ENCODE measurements at places on chromosomes 4 and X. TPM values are rescaled to one million over a fixed set of nuclear protein-coding genes. Genes with fewer than 3 reads are reported as not detected.

- DNase-seq: no peak
These were observed 162.9 kb upstream of the DIPK2B start for GRCh38 chrX:45363596-45363995.

DNA sequence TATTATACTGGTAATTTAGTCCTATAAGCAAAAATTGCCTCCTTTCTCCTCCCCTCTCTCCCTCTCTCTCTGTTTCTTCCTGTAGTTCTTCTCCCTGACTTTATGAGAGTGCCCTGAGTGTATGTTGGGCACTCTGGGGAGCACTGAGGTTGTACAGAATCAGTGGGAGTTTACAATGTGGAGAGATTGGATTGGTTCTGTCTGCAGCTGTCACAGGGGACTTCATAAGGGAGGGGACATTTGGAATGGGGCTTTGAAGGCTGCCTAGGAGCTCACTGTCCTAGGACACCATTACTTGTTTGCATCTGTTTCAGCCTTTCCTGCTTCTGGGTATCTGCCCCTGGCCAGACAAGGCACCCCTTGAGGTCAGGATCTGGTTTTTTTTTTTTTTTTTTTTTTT lies 22.9 kb downstream of the SH3TC1 start:
- DNase-seq: no peak

DNA sequence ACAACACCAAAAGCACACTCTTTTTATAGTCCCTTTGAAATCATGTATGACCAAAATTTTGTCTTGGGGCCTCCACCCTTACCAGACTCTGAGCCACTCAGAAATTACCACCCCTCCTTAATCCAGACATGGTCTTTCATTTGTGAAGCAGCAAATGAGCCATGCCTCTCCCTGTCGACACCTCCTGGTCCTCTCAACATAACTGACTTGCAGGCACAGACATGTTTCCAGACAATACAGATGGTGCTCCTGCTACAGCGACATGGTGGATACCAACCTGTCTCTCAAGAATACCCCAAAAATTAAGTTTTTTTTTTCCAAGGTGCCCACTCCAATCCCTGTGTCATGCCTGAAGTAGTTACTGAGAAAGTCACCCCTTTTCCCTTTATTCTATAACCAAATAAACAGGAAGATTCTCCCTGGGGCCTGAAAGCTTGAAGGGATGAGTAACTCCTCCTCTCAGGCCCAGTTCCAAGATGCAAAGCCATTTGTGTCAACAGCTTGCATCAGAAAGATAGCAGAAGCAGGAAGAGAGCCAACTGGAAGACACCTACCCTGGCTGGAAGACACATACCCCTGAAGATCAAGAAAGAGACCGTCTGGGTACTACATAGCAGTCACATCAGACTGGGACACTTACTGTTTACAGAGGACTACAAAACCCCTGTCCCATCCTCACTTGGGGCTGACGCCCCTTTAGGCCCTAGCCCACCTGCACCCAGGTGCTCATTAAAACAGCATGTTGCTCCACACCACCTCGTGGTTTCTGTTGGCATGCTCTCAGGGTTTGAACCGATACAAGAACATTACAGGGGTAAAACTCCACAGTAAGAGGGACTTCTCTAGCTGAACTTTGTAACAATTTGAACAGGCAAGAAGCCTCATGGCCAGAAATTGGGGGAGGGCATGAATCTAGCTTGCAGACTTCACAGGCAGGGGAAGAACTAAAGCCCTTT lies 5.5 kb upstream of the UGT2B17 start:
- no peak for DNase-seq

GRCh38 chr4:138868562-138868961 lies 147.0 kb upstream of the NOCT start:
- DNase-seq: no peak

SYTL5 gene
- not detected for total RNA-seq
